ENCODE measurements at places on chromosomes 13 and 19.

GRCh38 chr13:30601836-30602235 lies 15.9 kb upstream of the USPL1 start:
- no peak for DNase-seq

DNA sequence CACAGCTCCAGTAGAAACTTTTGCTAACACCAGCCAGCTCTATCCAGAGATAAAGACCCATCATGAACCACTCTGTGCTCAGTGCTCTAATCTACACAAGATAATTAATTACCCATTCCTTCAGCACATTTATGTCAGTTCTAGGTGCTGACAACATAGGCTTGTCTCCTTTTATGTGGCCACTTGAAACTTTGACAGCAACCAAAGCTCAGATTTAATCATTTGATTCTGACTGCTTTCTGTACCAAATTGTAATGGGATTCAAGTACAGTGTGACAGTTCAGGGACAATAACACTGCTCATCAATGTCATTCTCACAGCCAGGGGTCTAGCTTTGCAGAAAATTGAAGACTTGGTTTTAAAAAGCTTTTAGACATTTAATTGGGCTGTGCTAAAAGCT lies 266.6 kb downstream of the KCTD12 start:
- no peak for DNase-seq

DNA sequence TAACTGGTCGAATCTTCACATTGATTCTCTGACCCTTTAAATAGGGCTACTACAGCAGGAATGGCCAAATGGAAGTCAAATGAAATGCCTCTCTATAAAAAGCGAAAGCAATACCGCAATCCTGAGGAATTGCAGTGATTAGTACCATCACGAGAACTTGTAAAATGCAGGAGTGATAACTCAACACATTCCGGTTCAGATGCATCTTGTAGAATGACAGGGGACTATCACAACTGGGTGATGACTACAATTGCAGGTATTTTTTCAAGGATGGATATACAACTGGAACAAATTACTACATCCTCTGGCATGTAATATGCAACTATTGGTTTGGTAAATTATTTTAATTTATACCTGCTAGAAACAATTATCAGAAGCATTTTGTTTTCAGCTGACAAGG lies 140.4 kb downstream of the PCDH20 start:
- no peak for DNase-seq

GRCh38 chr13:110272651-110273050 lies 34.3 kb downstream of the COL4A1 start:
- DNase-seq, result no peak
